ENCODE measurements at places on chromosomes 7 and 10.

GRCh38 chr7:85638394-85638793 lies 451.5 kb upstream of the SEMA3D start:
- DNase-seq, result no peak

- no peak for DNase-seq
These were observed 113.2 kb upstream of the CHST15 start for GRCh38 chr10:124206616-124207015.

- DNase-seq, result no peak
These were observed 220.5 kb upstream of the AOAH start for GRCh38 chr7:36944838-36945237.

DNA sequence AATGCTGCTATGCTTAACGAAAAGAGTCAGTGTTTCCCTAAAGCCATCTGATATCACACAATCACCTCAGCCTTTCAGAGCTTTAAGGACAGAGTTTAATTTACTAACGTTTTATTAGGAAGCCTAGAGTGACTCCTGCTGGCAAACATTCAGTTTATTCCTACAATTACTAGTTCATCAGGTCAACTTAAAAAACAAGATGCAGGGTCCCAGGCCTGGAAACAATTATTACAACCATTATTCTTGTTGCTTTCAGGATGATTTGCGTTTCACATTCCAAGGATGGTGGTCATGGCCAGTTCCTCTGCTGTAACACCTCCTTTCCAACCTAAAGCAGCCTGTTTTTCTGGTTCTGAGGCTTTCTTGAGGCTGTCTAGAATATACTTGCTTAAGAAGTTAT lies 1.5 kb upstream of the FAM53B start:
- no peak for DNase-seq

- no peak for DNase-seq
These were observed 144.5 kb downstream of the PPP1R3A start for GRCh38 chr7:113774182-113774807.

DNA sequence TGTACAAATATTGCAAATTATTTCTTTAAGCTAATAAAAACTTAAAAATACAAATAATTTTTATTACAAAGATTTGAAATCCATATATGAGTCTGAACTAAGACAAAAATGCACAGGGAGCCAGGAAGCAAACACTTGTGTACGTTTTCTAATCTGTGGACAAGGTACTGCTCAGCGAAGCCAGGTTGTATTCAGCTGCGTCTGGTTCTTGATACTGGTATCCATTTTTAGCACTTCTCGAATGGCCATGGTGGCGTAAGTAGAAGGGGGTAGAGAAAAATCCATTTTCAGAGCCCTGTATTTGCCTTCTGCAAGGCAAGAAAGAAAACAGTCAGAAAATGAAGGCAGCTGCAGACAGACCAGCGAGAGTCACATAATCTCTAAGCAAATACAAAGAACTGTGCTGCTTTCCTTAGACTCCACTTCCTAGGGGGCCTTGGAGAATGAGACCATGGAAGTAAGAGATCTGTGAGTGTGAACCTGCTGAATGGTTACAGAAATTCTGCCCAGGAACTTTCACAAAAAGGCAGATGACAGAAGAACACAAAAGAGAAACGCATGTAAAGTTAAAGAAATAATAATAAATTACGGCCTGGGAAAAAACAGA lies 64.3 kb downstream of the PUS7 start:
- no peak for DNase-seq

DNA sequence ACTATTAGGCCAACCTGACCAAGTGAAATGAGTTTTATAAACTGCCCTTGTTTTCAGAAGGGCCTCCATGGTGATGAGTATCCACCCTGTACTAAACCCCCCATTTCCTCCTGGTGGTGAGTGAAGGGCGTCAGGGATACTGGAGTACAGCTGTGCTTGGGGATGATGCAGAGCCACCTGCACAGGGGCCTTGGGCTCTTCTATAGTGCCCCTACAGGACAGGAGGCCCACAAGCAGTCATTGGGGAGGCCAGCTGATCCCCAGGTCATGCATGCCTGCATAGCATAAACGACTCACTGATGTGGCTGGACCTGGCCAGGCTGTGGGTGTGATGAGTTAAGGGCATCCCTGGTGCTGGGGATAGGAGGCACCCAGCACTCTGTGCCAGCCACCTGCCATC lies 114.1 kb upstream of the CELF2 start:
- no peak for DNase-seq

DNA sequence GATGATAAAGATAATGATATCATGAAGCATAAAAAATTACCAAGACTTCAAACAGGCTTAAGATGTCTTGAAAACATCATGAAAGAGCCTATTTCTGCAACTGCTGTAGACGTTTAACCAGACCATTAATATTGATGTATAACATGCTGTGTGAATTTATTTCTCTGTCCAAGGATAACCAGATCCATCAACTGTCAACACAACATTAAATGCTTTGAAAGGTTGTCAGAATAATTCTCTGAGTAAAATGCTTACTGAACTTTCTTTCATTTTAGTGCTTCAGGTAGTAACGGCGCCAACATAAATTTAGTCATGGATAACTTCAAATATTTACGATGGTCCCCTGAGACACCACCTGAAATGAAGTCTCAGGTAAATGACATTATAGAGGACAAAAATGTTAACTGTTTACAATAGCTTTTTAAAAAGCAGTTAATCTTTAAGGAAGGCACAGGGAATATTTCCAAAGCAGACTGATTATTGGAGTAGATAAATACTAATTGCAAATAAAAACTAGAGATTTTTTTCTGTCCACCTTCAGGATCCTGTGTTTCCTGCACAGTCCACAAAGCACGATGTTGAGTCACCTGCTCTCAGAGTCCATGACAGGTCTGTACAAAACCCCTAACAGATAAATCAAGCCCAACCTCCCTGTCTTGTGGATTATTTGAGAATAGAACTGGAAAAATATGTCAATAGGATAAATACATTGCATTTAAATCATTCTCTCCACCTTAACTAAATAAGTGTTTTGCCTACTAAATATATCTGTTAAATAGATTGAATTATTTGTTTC lies 1213.2 kb downstream of the XPNPEP1 start:
- no peak for DNase-seq

Data from activated CD4-positive, alpha-beta T cell treated with anti-CD3 and anti-CD28 coated beads, Interleukin-2, amount 50 U/mL, for 24 hours (primary cell).